ENCODE measurements at places on chromosomes 1 and 21.
A peak's percentile ranks its signal among the peaks of the same experiment; 100 is the strongest.

GRCh38 chr1:100722221-100722620, 2.7 kb downstream of the VCAM1 start:
- no peak overlapping the region for H3K4me3 ChIP-seq
- no peaks in the 10 kb centered on the region for H3K4me1 ChIP-seq
- no peak overlapping the region for H3K27ac ChIP-seq
- H3K36me3 ChIP-seq, result no peaks in the 10 kb centered on the region
- no peaks in the 10 kb centered on the region for H3K27me3 ChIP-seq

DNA sequence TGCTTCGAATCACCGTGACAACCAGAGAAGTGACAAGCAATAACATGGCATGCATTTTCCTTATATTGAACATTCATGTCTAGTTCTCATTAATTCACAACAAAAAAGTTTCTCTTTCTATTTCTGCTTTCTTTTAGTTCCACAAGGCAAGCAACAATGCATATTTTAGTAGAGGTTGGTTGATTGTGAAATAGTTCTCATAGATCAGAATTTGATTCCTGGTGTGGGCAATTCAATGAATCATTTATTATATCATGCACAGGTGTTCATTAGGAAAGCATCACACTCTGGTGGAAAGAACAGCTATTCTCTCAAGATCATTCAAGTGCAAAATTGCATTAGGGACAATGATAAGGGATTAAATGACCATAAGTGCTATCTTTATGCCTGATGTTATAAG, 980.9 kb downstream of the BRINP3 start:
- DNase-seq, result no peak
- H3K36me3 ChIP-seq, result no peaks in the 10 kb centered on the region
- no peaks in the 10 kb centered on the region for H3K27me3 ChIP-seq
- no peaks in the 10 kb centered on the region for H3K4me1 ChIP-seq
- no peak overlapping the region for H3K4me3 ChIP-seq

- no peak for DNase-seq
- H3K27me3 ChIP-seq, result no peaks in the 10 kb centered on the region
- no peaks in the 10 kb centered on the region for H3K36me3 ChIP-seq
Observed at GRCh38 chr1:106651028-106651762, 405.3 kb upstream of the PRMT6 start.

GRCh38 chr1:5667513-5668325, 324.5 kb downstream of the NPHP4 start:
- no peak overlapping the region for H3K27ac ChIP-seq
- H3K4me3 ChIP-seq, result no peak overlapping the region
- peaks cover 51% of the 10 kb centered on the region for H3K27me3 ChIP-seq
- no peaks in the 10 kb centered on the region for H3K4me1 ChIP-seq
- no peak for DNase-seq
- H3K36me3 ChIP-seq, result no peaks in the 10 kb centered on the region

DNA sequence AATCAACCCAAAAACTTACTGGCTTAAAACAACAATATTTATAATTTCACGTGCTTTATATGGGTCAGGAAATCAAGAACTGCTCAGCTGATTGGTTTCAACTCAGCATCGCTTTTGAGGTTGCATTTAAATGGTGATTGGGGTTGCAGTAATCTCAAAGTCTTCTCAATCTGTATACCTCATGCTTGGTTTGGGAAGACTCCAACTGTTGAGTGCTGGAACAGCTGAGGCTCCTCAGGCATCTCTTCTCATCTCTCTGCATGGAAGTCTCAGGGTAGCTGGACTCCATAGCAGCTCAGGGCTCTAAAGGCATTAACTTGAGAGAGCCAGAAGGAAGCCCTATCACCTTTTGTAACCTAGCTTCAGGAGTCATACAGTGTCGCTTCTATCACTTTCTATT, 35.1 kb downstream of the AK5 start:
- H3K36me3 ChIP-seq, result no peaks in the 10 kb centered on the region
- no peaks in the 10 kb centered on the region for H3K4me1 ChIP-seq
- H3K27ac ChIP-seq, result no peak overlapping the region
- no peak overlapping the region for H3K4me3 ChIP-seq

DNA sequence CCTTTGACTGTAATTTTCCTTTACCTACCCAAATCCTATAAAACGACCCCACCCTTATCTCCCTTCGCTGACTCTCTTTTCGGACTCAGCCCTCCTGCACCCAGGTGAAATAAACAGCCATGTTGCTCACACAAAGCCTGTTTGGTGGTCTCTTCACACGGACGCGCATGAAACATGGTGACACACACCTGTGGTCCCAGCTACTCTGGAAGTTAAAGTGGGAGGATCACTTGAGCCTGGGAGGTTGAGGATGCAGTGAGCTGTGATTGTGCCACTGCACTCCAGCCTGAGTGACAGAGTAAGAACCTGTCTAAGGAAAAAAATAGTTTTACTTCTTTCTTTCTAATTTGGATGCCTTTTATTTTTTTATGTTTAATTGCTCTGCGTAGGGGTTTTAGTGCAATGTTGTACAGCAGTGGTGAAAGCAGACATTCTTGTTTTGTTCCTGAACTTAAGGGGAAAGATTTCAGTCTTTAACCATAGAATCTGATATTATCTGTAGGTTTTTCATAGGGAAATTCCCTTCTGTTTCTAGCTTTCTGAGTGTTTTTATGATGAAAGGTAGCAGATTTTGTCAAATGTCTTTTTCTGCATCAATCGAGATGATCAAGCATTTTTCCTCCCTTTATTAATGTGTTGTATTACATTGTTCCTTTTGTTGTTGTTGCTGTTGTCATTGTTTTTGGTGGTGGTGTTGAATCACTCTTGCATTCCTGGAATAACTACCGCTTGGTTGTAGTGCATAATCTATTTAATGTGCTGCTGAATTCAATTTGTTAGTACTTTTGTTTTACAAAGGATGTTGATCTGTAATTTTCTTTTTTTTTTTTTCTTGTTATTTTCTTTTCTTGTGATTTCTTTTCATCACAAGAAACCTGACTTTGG, 497.4 kb downstream of the DISC1 start:
- no peak overlapping the region for H3K4me3 ChIP-seq
- H3K27ac ChIP-seq, result no peak overlapping the region
- H3K27me3 ChIP-seq, result no peaks in the 10 kb centered on the region
- H3K4me1 ChIP-seq, result no peaks in the 10 kb centered on the region
- no peak for DNase-seq

DNA sequence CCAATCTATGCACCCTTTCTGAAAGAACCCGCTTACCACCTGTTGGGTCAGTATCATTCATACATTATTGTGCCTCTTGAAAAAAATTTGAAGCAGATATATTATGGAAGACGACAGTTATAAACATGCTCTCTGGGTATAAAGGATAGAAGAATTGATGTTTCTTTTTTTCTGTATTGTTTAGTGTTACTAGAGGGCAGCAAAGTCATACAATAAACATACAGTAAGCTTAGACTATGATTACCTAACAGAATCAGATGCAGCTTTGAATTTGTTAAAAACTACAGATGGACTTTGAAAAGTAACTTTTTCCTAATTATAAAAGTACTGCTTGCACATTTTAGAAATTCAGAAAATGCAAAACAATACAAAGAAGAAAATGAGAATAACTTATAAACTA, 11.1 kb upstream of the PAXBP1 start:
- H3K36me3 ChIP-seq, result no peaks in the 10 kb centered on the region
- H3K27ac ChIP-seq, result no peak overlapping the region
- H3K4me3 ChIP-seq, result no peak overlapping the region
- DNase-seq, result no peak

DNA sequence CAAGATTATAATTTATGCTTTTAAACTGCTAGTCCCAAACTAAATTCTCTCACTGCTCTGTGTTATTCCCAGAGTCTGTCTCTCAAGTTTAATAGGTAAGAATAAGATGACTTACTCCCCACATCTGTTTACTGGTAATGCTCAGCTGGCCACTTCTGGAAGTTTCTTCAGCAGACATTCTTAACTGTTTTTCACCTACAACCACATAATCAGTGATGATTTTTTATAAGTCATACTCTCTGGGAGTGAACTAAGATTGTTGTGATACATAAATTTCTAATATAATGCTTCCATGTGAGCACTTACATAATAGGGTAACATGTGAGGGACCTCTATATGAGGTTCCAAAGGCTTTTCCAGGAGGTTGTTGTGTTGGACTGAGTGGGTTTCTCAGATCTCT, 8.7 kb downstream of the SLAMF7 start:
- H3K4me1 ChIP-seq, result peaks cover 32% of the 10 kb centered on the region
- peaks cover 34% of the 10 kb centered on the region for H3K36me3 ChIP-seq
- H3K27me3 ChIP-seq, result no peaks in the 10 kb centered on the region
- DNase-seq, result no peak
- H3K27ac ChIP-seq, result no peak overlapping the region
- no peak overlapping the region for H3K4me3 ChIP-seq

- H3K27ac ChIP-seq, result no peak overlapping the region
- no peaks in the 10 kb centered on the region for H3K27me3 ChIP-seq
- DNase-seq, result no peak
- no peak overlapping the region for H3K4me3 ChIP-seq
- H3K4me1 ChIP-seq, result peaks cover 4% of the 10 kb centered on the region
Observed at GRCh38 chr21:25569084-25569483, 38.2 kb downstream of the MRPL39 start.

- DNase-seq, result no peak
- H3K36me3 ChIP-seq, result no peaks in the 10 kb centered on the region
Observed at GRCh38 chr1:235758931-235759330, 107.8 kb downstream of the LYST start.

DNA sequence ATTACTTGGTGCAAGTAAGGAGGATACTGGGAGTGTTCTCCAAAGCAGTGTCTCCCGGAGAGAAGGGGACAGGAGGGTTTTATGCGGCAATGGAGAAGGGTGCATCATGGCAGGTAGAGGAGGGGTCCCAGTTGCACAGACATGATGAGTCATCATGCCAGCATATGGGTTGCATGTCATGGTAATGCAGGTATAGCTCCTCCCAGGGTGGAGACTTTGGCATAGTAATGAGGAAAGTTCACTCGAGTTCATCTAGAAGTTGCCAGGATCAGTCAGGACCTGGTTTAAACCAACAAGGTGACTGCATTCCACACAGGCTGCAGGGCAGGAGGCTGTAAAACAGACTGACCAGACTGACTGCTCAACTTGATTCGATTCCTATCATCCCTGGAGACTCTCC, 355.7 kb upstream of the DUSP10 start:
- H3K4me1 ChIP-seq, result no peaks in the 10 kb centered on the region
- H3K4me3 ChIP-seq, result no peak overlapping the region
- no peak overlapping the region for H3K27ac ChIP-seq
- H3K36me3 ChIP-seq, result no peaks in the 10 kb centered on the region
- no peaks in the 10 kb centered on the region for H3K27me3 ChIP-seq

GRCh38 chr1:21773585-21773984, 9.4 kb downstream of the USP48 start:
- peak overlapping the region; percentile 45 for H3K27ac ChIP-seq
- DNase-seq, result peak; percentile 85
- no peaks in the 10 kb centered on the region for H3K36me3 ChIP-seq

GRCh38 chr1:162151900-162152829, 82.7 kb downstream of the NOS1AP start:
- no peak for DNase-seq
- no peak overlapping the region for H3K27ac ChIP-seq
- no peaks in the 10 kb centered on the region for H3K36me3 ChIP-seq
- no peaks in the 10 kb centered on the region for H3K4me1 ChIP-seq

GRCh38 chr1:51512606-51513005, 6.5 kb downstream of the EPS15 start:
- DNase-seq, result peak; percentile 29
- no peaks in the 10 kb centered on the region for H3K27me3 ChIP-seq
- no peaks in the 10 kb centered on the region for H3K36me3 ChIP-seq
- H3K4me3 ChIP-seq, result no peak overlapping the region
- H3K4me1 ChIP-seq, result peaks cover 25% of the 10 kb centered on the region

DNA sequence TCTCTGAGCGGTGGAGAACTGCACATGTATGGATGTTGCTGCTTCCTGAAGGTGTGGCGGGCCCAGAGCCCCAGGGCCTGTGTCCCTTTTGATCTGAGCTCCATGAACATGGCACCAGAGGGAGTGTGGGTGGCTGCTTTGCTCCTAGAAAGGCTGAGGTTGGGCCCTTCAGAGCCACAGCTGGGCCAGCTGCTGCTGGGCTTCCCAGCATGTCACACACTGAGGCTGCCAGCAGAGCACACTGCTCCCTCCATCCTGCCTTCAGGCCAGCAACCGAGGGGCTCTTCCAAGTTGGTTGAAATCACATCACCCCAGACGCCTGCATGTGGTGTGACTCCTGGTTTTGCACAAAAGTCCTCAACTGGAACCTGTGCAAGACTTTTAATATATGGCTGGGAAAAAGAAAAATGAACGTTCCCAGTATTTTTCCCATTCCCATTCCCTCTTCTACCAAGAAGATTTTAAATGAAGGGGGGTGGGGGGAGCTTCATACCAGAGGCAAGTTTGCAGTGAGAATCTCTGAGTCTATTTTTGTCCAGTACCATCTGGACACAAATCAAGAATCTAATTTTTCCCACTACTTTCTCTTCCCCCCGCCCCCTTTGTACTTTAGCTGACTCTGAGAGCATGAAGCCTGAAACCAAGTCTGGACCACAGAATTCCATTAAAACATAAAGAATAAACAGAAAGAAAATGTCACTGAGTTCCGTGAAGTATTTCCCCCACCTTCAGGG, 26.2 kb upstream of the NGF start:
- H3K4me3 ChIP-seq, result no peak overlapping the region
- no peak for DNase-seq
- H3K4me1 ChIP-seq, result peaks cover 5% of the 10 kb centered on the region
- H3K27me3 ChIP-seq, result no peaks in the 10 kb centered on the region
- H3K36me3 ChIP-seq, result no peaks in the 10 kb centered on the region
- H3K27ac ChIP-seq, result no peak overlapping the region

GRCh38 chr1:19081218-19081893, 124.9 kb upstream of the IFFO2 start:
- no peak for DNase-seq
- H3K4me1 ChIP-seq, result no peaks in the 10 kb centered on the region
- no peaks in the 10 kb centered on the region for H3K27me3 ChIP-seq
- no peak overlapping the region for H3K27ac ChIP-seq

GRCh38 chr1:184785529-184785928, 30.9 kb upstream of the EDEM3 start:
- no peak for DNase-seq
- H3K4me3 ChIP-seq, result no peak overlapping the region
- H3K27me3 ChIP-seq, result no peaks in the 10 kb centered on the region

DNA sequence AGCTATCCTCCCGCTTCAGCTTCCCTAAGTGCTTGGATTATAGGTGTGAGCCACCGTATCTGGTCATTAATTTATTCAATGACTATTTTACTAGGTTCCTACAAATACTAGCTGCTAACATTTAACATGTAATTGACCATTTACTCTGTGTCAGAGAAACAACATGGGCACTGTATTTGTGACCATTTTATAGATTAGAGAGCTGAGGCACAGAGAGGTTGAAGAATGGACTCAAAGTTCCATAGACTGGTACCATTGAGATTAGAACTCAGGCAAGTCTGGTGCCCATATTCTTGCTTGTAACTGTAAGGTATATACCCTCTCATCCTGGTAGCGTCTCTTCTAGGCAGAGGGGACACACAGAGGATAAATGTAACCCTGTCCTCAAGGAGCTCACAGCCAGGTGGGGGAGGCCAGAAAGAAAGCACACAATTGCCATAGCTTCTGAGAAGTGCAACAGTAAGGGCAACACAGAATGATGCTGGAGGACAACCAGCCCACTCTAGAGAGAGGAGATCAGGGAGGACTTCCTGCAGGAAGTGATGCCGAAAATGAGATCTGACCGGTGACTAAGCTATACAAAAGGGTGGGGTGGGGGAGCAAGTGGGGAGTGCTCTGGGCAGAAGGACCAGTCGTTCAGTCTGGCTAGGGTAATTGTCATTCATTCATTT, 3.8 kb downstream of the SRARP start:
- DNase-seq, result no peak
- peaks cover 4% of the 10 kb centered on the region for H3K4me1 ChIP-seq
- no peak overlapping the region for H3K4me3 ChIP-seq
- no peak overlapping the region for H3K27ac ChIP-seq
- no peaks in the 10 kb centered on the region for H3K36me3 ChIP-seq
- peaks cover 10% of the 10 kb centered on the region for H3K27me3 ChIP-seq

Measured in MM.1S (cell line).